ENCODE measurements at places on chromosomes 5 and 9.

DNA sequence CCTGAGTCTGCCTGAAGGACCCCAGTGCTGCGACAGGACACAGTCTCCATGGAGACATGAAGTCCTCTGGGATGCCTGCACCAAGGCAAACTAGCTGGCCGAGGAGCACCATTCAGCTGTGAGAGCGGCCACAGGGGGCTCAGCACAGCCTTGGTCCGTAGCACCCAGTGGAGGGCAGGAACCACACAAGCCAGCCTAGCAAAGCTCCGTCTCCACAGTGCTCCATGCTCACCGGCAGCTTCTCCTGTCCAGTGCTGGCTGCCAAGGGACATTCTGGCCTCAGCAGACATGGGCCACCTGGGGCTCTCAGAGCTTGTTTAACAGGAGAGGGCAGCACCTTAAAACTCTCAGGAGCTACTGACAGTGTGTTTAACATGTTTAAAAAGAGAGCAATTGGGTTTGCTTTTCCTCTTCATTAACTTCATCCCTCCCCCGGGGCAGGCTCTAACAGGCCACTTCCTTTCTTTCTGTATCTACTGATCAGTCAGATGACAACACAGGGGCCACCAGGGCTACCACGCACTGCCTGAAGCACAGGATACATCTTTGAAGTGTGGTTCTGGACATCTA, 57.0 kb downstream of the SECISBP2 start:
- no peak for DNase-seq

DNA sequence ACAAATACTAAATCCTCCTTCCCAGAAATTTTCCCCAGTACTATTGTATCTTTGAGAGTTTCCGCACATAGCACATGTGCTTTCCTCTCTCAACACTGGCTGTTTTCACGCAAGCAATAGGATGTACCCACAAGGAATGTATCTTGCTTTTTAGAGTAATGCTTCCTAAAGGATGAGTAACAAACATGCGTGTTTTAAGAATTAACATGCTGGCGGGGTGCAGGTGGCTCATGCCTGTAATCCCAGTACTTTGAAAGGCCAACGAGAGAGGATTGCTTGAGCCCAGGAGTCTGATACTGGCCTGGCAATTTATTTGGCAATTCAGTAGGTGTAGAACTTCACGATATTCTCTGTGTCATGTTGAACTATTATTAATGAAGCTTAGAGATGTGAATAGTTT, 4.6 kb downstream of the RUFY1 start:
- no peak for DNase-seq

- DNase-seq, result no peak
These were observed 144.1 kb upstream of the IER5L start for GRCh38 chr9:129322022-129322621.

- no peak for DNase-seq
These were observed 437.2 kb upstream of the EDIL3 start for GRCh38 chr5:84821924-84822323.

GRCh38 chr5:39520232-39520572, 95.4 kb upstream of the DAB2 start:
- no peak for DNase-seq

DNA sequence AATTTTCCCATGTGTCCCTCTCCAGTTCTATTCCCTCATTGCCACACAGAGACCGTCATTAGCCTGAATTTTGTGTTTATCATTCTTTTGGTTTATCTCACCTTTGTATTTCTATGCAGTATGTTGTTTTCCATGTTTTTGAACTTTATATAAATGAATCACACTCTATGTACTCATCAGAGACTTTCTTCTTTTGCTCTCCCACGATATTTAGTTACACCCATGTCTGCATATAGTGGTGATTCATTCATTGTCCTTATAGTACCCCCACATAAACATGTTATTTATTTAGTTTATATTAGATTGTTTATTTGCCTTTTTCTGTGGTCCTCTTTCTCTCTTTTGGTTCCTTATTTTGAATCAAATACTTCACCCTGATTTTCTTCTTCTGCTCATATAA, 199.7 kb downstream of the FSTL4 start:
- no peak for DNase-seq

- DNase-seq, result no peak
These were observed 12.0 kb downstream of the MACROH2A1 start for GRCh38 chr5:135386886-135387628.

- DNase-seq, result no peak
These were observed 1.4 kb downstream of the NOL6 start for GRCh38 chr9:33472171-33472880.

DNA sequence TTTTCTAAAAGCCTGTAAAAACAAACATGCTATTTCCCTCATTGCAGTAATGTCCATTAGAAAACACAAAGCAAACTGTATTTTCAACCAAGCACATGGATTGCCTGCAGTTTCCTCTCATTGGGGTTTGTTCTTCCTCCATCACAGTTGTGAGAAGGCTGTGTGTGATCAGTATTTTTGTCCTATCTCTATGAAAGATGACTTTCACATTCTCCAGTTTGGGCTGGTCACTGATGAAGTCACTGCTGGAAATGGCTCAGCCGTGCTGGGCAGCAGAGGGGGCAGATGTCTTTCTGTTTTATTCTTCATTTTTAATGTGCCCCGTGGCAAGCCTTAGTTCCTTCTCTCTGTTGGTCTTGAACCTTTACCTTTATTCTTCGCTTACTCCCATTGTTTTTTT, 288.9 kb upstream of the MPDZ start:
- no peak for DNase-seq

- no peak for DNase-seq
These were observed 12.4 kb downstream of the PTTG1 start for GRCh38 chr5:160434022-160434531.

DNA sequence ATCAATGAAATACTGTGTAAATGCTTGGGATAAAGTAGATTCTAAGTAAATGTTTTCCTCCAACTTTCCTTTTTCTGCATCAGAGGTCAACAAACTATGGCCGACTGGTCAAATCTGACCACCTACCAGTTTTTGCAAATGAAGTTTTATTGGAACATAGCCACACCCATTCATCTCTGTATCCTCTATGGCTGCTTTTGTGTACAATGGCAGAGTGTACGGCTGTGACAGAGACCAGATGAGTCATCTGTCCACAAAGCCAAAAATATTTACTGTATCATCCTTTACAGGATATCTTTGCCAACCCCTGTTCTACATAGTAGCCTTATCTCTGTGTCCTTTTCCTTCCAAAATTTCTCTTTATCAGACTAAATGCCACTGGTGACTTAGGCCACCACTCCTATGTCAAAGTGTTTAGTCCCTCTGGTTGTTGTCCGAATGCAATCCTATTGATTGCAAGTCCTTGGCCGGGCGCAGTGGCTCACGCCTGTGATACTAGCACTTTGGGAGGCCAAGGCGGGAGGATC, 218.4 kb upstream of the KLF4 start:
- no peak for DNase-seq

DNA sequence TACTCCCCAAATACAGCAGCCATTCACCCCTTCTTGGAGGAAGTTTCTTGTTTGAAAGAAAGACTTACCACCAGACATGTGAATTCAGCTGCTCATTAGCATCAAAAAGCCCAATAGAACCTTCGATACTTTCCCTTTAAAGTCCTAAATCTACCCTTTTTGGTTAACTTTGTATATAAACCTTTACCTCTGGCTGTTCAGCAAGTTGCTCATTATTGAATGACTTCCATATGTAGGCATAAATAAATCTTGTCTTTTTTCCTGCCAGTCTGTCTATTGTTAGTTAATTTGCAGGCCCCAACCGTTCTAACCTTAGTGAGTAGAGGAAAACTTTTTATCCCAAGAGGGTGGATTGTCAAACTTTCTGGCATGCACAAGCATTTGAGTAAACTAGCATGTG, 27.9 kb upstream of the FBXL17 start:
- no peak for DNase-seq

- no peak for DNase-seq
These were observed 1.0 kb downstream of the SET start for GRCh38 chr9:128689820-128690683.

DNA sequence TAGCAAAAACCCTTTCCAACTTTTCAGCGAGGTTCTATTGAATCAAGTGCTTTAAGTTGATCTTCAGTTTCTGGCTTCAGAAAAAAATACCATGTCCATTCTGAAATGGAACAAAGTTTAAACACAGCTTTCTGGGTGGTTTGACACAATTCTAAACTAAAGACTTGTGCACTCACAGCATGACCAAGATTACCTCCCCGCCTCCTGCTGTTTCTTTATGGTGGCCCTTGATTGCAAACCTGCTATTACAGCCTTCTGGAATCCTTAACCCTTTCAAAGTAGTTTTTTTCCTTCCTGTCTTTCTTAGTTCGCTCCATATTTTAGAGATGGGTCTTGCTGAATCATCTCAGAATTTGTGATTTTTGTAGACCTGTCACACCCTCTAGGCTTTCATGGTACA, 135.9 kb upstream of the FBN2 start:
- DNase-seq, result no peak

- no peak for DNase-seq
These were observed 85.0 kb downstream of the ROR2 start for GRCh38 chr9:91865041-91865440.
